ENCODE measurements at places on chromosomes 4 and X.

- no peak for DNase-seq
Measured at GRCh38 chr4:154838155-154838554, 57.1 kb downstream of the RBM46 start.

DNA sequence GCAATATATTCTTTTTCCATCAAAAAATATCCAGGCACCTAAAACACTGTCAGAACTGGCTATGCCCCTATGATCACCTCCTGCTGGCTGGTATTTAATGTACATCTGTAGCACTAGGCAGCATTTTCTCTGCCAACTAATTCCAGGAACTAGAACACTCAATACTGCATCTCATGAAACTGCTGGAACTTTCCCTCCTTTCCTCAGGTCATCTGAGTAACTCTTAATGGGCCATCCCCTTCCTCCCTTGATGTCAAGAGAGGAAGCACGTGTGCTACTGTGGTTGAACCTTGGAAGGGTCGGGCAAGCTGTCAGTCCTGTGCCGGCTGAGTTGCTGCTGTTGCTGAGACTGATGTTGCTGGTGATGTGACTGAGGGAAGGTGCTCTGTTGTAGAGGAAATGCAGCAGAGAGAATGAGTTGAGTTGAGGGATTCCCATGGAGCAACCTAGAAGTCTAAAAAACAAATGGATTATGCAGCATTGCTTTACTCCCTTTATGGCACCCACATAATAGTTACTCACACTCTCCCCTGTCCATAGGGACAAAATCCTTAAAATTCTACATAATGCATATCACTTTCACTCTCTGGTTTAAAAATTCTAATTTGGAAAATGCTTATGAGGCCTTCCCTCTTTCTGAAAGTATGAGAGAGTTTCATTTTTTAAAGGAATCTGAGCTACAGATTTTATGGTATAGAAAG, 39.5 kb downstream of the TMEM165 start:
- no peak for DNase-seq

DNA sequence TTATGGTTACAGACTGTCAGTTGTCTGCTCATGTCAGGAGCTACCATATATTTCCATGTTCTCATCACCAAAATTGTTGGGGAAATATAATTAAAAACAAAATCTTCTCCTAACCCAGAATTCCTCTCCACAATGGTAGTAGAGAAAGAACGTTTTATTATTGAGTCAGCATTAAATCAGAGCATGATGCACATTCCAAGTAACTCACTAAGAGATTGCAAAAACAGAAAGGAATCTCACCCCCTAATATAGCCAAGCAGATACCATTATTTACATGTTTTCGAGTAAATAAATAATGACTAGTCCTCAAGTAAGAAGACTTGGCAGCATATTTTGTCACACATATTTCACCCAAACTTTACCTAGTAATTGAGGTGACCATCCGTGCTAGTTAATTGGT, 36.2 kb upstream of the ARHGEF6 start:
- no peak for DNase-seq

- DNase-seq, result no peak
Measured at GRCh38 chr4:108972613-108973283, 209.9 kb upstream of the ETNPPL start.

DNA sequence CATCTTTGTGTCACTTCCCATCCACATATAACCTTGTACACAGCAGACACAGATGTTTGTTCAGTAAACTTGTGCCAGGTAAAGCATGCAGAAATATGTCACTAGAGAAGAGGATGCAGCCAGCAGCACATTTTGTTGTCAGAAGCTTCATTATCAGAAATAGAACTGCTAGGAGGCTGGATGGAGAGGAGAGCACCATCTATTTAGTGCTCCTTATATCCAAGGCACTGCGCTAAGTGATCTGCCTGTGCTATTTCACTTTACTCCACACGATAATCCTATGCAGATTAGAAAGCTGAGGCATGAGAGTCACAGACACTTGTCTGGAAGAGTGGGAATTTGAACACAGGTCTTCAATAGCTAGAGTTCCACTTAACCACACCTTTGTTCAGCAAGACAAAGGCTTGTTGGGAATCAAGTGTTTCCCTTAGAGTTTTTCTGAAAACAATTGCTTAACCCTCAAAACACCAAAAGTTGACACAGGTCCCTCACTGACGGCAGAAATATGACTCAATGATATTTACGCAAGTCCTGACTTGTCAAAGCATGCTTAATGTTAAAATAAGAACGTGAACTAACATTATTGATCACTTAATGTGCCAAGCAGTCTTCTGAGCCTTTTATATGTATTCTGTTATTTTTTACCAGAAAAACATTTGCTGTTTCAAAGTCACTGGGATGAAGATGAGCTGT, 1.2 kb upstream of the QDPR start:
- DNase-seq, result no peak

GRCh38 chrX:34140816-34141215, 8.7 kb upstream of the FAM47A start:
- no peak for DNase-seq

GRCh38 chr4:155593793-155594192, 72.9 kb upstream of the GUCY1A1 start:
- DNase-seq, result no peak

DNA sequence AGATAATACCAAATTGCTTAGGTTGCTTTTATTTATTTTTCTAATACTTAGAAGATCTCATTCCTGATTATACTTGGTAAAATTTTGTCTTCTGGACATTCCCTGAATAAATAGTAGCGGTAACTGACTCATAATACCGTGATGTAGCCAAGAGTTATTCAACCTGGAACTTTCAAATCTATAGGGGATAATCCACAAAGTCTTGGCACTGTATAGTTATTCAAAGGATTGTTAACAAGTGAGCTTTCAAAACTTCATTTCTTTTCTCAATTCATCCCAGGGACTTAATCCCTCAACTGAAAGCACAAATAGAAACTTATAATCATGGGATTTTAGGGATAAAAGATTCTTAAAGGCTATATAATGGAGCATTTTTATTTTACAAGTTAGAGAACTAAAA, 1383.3 kb downstream of the FAM133A start:
- DNase-seq, result no peak

DNA sequence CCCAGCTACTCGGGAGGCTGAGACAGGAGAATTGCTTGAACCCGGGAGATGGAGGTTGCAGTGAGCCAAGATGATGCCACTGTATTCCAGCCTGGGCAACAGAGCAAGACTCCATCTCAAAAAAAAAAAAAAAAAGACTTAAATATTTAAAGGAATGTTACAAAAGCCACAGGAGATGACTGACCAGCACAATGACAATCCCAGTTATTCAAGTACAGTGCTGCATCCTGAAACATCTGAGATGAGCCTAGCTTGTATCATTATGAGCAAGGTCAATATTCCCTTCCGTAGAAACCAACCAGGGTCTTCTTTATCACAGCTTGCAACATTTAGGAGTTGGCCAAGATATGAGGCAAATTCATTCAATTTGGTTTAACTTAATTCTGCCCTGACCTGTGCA, 38.6 kb downstream of the LNX1 start:
- no peak for DNase-seq

DNA sequence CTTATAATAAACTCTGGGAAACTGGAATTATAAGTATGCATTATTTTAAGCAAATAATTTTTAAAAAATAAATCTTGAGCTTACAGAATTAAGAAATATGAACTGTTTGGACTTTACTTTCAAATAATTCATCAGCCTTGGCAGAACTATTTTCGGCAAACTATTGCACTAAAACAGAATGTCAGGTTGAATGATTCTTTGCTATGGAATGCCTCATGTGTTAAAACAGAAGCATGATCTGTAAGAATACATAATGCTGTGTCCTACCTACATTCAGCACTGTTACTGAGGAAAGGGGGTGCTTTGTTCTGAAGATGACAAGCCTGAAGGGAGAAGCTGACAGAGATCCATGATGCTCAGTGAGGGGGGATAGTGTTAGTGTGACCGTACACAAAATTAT, 55.6 kb upstream of the EXOC1L start:
- no peak for DNase-seq

- no peak for DNase-seq
Measured at GRCh38 chr4:3856604-3857204, 90.5 kb downstream of the ADRA2C start.

Measured in stimulated activated CD4-positive, alpha-beta T cell treated with anti-CD3 and anti-CD28 coated beads, Interleukin-4, amount 100 ng/mL, for 1 hour (primary cell).